ENCODE measurements at places on chromosomes 13 and 19.
A peak's percentile ranks its signal among the peaks of the same experiment; 100 is the strongest.

GRCh38 chr13:42786715-42787114, 5.3 kb downstream of the FAM216B start:
- no peak for DNase-seq

DNA sequence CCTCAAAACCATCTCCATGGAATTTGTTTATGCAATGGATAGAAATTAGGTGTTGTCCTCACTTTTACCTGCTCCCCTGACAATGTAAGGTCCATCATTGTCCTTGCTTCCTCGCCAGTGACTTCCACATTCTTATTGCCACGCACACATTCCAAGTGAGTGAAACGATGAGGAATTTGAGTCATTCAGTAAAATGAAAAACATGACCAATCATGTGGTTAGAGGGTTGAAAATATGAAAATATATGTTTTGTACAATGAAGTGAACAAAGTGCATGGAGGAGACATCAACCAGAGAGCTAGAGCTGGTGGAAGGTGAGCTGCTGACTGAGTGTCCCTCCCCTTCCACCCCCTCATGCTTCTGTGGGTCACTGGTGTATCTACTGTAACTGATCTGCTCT, 91.7 kb downstream of the ATP8A2 start:
- DNase-seq = no peak

DNA sequence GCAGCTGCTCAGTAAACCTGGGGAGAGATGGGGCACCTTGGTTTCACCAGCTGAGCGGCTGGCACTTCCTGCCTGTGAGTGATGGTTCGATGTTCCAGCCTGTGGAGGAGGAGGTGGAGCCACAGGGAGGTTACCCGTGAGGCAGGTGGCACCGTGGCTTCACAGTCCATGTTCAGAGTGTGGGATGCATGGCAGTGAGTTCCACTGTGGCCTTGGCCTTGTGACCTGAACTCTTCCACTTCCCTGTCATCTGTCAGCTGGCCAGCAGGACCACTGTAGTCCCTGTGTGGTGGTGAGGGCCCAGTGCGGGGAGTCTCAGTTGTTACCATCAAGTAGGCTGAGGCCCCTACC, 16.9 kb downstream of the SMARCA4 start:
- no peak for DNase-seq

- peak; percentile 29 for DNase-seq
Measured at GRCh38 chr13:107586216-107586615, 629.1 kb downstream of the LIG4 start.

GRCh38 chr13:114062754-114063153, 69.7 kb downstream of the RASA3 start:
- no peak for DNase-seq

DNA sequence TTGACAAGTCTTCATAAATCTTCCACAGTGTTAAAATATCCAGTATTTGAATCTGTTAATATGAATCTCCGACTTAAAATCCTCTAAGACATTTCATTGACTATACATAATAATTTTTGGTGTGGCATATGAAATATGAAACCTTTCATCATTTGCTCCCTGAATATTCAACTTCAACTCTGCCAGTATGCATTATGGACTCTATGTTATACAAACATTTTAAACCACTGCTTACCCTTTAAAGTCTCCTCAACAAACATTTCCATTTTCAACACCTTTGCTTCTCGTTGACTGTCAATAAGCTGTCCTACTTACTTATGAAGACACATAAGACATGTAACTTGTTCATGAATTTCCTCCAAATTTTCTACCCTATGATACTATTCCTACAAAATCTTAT, 579.4 kb upstream of the SLITRK6 start:
- DNase-seq = no peak

DNA sequence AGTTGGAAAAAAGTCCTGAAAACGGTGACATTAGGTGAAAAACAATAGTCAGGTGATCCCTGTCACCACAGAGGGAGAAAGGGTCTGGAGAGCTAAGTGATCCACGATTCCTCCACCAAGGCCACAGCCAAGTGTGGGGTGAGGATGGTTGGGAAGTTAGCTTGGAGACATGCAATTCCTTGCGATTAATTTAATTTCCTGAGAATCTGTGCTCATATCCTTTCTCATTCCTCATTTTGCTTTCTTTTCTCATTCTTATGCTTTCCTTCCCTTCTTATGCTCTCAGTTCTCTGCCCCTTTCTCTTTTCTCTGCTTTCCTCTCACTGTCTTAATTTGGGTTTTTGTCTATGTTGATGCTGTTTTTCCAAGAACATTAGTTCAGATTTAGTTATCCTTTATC, 68.8 kb downstream of the GPC5 start:
- no peak for DNase-seq

- DNase-seq = no peak
Measured at GRCh38 chr19:10708291-10708690, 7.1 kb downstream of the QTRT1 start.

DNA sequence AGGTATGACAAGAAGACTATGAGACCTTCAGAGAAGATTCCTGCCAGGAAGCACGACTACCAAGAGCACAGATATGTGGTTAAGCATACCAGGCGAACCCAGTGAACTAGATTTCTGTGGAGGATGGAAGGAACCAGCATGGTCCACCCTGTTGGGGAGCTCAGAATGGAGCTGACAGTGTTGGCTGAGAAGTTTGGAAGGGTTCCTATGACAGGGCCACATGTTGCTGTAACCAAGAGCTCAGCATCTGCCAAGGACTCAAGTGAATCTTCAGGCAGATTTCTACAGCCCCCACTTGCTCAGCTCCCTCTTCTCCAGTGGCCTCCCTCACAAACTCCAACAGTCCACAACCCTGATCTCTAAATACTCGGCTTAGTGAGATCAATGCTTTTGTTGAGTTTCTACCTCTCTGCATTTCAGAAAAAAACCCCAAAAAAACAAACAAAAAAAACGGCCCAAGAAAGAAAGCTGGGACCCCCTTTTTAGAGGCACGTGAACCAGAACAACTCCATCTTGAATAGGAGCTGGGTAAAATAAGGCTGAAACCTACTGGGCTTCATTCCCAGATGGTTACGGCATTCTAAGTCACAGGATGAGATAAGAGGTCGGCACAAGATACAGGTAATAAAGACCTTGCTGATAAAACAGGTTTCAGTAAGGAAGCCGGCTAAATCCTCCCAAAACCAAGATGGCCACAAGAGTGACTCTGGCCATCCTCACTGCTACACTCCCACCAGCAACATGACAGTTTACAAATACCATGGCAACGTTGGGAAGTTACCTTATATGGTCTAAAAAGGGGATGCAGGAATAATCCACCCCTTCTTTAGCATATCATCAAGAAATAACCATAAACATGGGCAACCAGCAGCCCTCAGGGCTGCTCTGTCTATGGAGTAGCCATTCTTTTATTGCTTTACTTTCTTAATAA, 691.1 kb downstream of the UQCRFS1 start:
- DNase-seq = no peak

- DNase-seq = no peak
Measured at GRCh38 chr13:108304170-108305016, 34.9 kb downstream of the TNFSF13B start.

- no peak for DNase-seq
Measured at GRCh38 chr19:15633082-15633835, 7.4 kb upstream of the CYP4F3 start.

DNA sequence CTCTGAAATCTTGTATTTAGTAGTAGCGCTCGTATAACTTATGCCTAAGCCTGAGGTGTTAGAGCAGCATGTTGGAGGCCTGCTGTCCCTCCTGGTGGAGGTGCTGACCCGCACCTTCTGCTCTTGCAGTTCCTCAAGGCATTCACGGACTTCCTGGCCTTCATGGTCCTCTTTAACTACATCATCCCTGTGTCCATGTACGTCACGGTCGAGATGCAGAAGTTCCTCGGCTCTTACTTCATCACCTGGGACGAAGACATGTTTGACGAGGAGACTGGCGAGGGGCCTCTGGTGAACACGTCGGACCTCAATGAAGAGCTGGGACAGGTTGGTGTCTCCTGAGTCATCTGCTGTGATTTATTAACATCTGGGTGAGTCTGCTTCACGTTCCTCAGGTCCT, 136.7 kb downstream of the ATP11A start:
- no peak for DNase-seq

DNA sequence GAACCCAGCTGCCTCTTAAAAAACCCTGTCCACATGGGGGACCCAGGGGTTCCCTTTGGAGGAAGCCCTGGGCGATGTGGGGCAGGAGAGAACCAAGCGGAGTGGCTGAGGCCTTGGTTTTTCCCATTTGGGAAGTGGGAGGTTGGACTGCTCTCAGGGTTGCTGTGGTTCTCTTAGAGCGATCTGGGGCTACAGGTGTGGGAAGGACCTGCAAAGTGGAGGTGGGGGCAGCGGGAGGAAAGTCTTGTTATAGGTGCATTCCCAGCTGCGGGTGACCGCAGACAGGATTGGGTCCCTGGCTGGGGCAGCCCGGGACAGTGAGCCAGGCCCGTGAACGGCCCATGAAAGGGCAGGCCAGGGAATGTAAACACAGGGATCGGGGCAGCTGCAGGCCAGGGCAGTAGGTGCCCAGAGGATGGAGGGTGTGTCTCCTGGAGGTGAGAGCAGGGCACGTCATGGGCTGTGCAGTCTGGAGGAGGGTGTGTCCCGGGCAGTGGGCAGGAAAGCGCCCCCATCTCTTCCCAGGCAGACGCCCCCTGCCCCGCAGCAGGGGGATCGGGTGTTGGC, 814 bp downstream of the SLC25A23 start:
- no peak for DNase-seq

- DNase-seq = no peak
Measured at GRCh38 chr19:2048959-2049740, 1.9 kb downstream of the MKNK2 start.

GRCh38 chr19:22612316-22612715, 21.8 kb upstream of the ZNF492 start:
- DNase-seq = no peak

DNA sequence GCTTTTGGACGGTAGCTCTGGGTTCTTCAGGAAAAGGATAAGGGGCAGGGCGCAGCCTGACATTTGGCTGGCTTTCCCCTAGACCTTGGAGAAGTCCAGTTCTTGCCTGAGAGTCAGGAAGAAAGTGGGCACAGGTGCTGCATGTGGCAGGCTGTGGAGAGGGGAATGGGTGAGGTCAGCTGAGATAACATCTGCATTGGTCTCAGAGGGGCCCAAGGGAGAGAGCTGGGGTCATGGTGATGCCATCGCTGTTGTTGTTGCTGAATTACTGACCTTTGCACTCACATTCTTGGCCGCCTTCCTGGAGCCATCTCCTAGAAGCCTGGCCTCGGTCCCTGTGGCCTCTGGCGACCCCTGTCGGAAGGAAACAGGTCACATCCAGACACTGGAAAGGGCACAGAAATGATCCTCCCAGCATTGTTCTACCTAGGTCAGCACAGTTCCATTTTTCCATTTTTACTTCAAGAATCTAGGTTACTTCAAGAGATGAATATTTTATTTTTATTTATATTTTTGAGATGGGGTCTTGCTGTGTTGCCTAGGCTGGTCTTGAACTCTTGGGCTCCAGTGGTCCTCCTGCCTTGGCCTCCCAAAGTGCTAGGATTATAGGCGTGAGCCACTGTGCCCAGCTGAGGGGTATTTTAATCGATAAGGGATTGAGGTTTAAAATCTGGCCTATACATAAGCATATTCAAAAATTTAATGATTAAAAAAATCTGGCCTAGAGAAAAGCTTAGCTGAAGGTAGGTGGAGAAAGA, 6.5 kb upstream of the LIPE start:
- DNase-seq = no peak

DNA sequence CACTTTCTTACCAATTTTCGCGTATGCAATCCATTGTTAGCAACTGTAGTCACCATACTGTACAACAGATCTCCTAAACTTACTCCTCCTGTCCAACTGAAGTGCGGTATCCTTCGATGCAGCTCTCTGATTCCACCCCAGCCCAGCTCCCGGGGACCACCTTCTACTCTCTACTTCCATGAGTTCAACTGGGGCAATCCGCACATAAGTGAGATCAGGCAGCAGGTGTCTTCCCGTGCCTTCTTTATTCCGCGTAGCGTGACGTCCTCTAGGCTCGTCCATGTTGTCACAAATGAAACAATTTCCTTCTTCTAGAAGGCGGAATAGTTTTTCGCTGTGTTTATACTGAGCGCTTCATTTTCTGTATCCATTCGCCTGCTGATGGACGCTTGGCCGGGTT, 8.4 kb downstream of the LILRB1 start:
- no peak for DNase-seq

DNA sequence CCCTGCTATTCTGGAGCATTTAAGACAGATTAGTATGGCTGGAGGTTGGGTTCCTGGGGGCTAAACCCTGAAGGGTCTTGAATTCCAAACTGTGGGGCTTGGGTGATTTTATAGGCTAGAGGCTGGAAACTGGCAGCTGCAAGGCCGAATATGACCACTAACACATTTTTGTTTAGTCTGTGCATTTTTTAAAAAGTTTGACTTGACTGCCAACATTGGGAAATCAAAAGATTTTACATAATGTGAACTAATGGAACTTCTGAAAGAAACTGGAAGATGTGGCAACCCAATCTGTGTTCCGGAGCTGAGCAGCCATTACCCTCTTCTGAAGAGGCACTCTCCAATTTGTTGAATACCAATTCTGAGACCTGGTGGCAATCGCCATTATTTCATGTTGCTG, 5.1 kb downstream of the ZNF784 start:
- DNase-seq = peak; percentile 80

- DNase-seq = no peak
Measured at GRCh38 chr19:23366437-23366836, 28.8 kb downstream of the ZNF91 start.

- DNase-seq = peak; percentile 19
Measured at GRCh38 chr13:107721125-107721869, 494.0 kb downstream of the LIG4 start.

- DNase-seq = peak; percentile 72
Measured at GRCh38 chr13:83215627-83216026, 666.6 kb downstream of the SLITRK1 start.

GRCh38 chr13:66745307-66745706, 484.8 kb downstream of the PCDH9 start:
- DNase-seq = no peak
